Stimulated activated CD8-positive, alpha-beta memory T cell treated with anti-CD3 and anti-CD28 coated beads, Interleukin-4, amount 100 ng/mL, for 4 hours (primary cell): ENCODE measurements at places on chromosomes 7 and 10.

DNA sequence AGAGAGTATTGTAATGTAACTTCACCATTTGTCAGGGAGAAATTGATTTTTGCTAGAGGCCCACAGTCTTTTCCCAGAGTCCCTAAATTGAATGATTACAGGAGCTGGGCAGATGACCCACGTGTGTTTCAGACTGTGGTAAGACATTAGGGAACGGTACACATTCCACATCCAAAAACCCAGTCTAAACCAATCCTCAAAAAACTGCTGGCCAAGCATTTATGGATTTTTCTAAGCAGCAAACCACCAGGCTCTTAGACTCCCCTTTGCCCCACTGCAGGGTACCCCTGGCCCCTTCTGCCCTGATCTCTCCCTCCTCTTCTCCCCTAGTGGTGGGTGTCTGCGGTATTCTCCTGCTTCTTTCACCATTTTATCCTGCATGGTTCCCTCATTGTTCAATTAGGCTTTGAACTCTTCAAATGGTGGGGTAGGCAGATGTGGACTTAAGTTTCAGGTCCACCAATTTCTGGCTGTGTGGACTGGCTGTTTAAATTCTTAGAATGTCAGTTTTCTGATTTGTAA, 135.5 kb upstream of the SORCS3 start:
- no peak for DNase-seq

- DNase-seq, result no peak
These were observed 76.5 kb downstream of the MICALL2 start for GRCh38 chr7:1382553-1383397.

DNA sequence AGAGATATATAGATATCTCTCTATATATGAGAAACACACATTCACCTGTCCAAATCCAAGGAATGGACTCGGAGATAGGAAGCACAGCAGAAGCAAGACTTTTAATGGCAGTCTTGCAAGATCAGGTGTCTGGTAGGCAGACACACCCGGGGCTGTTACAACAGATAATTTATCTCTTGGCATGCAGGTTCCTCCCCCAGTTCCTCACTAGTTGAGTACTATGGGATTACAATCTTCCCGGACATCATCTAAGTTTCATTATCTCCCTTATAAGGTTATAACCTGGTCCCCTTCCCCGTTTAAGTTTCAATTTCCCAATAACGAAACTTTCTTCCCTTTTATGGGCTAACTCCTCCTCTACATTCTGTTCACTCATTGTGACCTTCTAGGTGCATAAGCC, 399.3 kb downstream of the PPP1R3A start:
- no peak for DNase-seq

DNA sequence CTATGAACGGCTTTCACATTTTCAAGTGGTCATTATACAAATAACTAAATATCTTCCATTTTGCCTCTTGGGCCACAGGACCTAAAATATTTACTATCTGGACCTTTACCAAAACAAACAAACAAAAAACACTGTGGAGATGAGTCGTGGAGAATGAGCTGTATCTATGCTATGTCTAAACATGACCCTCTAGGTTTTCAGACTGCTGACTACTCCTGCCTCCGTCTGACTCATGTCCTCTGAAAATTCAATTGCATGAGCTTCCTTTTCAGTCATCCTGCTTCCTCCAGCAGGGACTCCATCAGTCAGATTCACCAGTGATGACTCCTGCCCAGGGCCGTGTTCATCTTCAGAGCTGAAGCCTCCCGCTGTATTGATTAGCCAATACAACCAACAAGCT, 96.8 kb downstream of the COL28A1 start:
- no peak for DNase-seq

DNA sequence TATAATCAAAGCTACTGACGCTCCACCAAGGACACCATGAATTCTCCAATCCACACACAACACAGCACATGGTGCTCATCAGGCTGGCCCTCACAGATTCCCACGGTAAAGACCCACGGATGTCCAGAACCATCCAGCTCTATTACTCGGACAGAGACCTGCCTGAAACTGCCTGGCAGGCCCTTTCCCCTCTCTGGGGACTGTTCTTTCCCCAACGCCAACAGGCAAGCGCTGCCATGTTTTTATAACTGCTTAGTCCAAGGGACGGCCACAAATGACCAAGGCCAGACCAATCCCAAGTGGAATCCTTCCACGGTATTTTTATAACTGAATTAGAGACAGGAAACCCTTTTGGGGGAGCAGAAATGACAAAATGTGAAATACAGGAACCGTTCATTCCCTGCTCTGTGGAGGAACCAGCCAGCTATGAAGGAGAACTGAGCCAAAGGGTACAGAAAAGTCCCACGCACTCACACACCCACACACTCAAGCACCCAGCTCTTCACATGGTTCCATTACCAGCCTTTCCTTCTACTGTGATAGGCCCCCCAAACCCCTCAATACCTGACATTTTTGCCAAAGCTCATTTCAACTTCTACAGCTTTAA, 4.1 kb downstream of the PIP4K2A start:
- no peak for DNase-seq

GRCh38 chr10:34985823-34986222, 104.3 kb downstream of the CUL2 start:
- no peak for DNase-seq

DNA sequence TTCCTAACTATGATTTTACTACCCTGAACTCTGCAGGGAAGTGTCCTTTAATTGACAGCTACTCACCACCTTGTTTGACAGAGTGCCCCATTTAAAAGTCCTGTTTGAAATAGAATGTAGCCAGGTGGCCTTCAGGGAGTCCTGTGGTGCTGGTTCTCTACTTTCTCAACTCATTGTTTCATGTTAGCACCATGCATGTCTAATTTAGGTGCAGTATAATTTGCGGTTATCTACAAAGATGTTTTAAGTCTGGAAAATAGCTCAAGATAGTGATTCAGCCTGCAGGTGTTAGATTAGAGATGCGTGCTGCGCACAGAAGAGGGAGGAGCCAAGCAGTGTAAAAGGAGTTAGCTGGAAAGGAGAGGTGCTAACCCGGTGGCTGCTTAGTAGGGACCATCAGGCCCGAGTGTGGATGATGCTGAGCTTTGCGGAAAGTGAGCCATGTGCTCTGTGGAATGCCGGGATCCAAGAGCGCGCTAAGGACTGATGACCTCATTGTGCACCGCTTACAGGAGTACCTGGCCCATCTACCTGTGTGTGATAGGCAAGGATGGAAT, 1.2 kb downstream of the CCM2 start:
- peak; percentile 46 for DNase-seq

- no peak for DNase-seq
These were observed 46.9 kb upstream of the KMT2E start for GRCh38 chr7:104967088-104967487.

GRCh38 chr10:131778385-131778784, 122.4 kb upstream of the PPP2R2D start:
- DNase-seq, result no peak

DNA sequence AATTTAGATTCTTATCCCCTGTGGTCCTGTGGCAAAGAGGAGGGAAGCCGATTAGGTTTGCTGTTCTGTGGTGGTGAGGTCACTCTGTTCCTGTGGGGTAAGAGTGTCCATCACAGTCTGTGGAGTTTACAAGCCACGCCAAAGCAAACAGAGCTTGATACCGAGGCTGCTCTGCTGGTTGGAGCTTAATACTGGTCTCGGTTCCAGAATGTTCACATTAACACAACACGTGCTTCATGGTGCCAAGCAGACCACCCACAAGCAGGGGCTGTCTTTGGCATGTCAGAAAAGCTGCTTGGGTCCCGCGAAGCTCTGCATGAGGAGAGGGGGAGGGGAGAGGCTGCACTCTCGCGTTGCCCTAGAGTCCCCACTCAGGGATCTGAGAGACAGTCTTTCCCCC, 47.5 kb downstream of the DNAJB6 start:
- no peak for DNase-seq

DNA sequence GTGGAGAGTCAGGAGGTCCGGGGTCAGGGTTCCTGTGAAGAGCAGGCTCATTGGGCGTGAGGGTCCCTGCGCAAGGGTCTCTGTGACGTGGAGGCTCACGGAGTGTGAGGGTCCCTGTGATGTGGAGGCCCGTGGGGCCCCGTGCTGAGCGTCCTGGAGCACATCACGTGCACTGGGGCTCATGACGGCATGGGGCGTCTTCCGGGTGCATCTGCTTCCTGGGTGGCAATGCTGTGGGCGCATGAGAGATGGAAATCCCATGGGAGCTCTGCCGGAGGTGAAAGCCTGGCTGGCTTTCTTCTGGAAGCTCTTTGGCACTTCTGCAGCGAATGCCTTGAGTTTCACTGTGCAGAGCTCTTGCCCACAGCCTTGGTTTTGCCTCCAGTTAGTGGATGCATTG, 71.4 kb downstream of the WDR37 start:
- no peak for DNase-seq

- DNase-seq, result no peak
These were observed 28.5 kb downstream of the NPS start for GRCh38 chr10:127577376-127578258.

GRCh38 chr10:48945441-48946130, 5.9 kb upstream of the LRRC18 start:
- no peak for DNase-seq

DNA sequence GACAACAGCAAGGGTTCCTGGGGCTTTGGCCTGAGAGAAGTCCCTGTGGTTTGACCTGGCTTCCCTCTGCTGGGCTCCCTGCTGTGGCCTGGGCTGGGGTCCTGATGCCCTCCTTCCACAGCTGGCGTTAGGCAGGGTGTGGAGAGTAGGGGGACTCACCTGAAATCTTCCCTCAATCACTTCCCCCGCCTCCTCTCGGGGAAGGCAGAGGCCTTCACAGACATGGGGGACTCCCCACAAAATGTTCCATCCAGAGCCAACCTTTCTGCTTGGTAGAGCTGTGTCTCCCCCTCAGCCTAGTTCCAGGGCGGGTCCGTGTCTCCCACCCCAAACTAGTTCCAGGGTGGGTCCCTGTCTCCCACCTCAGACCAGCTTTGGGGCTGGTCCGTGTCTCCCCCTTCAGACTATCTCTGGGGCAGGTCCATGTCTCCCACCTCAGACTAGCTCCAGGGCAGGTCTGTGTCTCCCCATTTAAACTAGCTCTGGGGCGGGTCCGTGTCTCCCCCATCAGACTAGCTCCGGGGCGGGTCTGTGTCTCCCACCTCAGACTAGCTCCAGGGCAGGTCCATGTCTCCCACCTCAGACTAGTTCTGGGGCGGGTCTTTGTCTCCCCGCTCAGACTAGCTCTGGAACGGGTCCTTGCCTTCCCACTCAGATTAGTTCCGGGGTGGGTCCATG, 2.2 kb downstream of the PVRIG start:
- no peak for DNase-seq

DNA sequence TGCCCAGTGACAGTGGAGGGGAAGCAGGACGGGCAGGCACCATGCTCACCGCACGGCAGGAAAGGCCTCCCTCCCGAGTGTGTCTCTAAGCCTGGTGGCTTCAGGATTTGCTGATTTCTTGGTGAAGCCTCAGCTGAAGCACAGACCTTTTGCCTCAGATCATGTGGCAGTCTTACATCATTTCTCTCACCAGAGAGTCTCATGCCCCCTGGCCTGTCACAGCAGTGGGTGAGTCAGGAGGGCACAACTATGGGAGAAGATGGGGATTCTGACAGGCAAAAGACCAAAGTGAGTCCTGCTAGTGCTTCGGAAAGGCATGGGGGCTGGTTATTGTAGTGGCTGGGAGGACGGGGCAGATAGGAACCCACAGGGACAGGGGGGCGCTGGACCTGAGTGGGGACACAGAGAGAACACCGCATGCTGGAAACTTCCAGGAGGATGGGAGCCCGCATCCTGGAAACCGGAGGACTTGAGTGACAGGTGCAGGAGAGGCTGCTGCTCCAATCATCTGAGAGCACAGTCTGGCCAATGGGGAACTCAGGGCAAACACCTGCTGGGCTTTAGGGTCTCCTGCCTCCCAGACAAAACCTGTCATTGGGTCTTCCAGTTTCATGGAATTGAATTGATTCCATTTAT, 166.8 kb downstream of the ADARB2 start:
- no peak for DNase-seq

- no peak for DNase-seq
These were observed 17.0 kb upstream of the SFRP5 start for GRCh38 chr10:97788552-97789442.

- DNase-seq, result no peak
These were observed 254.6 kb downstream of the TFEC start for GRCh38 chr7:115775981-115776380.

GRCh38 chr10:7354330-7355047, 56.3 kb downstream of the SFMBT2 start:
- no peak for DNase-seq

- DNase-seq, result no peak
These were observed 180.8 kb downstream of the MAD1L1 start for GRCh38 chr7:2051707-2052656.

DNA sequence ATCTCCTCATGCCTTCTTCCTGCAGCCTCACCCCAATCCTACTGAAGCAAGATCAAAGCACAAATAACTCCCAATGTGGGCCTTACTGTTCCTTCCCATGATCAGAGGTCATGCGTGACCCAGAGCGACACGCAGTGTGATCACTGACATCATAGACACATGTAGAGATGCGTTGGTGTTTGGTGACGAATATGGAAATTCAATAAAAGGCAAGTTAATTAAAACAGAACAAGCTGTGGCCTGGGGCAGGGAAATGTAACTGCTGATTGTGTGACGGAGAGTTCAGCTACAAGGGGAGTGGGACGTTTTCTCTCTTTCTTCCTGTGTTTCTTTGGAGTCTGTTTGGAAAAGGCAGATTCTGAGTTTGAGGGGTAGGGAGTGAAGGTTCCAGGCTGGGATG, 34.8 kb upstream of the CARD11 start:
- no peak for DNase-seq

DNA sequence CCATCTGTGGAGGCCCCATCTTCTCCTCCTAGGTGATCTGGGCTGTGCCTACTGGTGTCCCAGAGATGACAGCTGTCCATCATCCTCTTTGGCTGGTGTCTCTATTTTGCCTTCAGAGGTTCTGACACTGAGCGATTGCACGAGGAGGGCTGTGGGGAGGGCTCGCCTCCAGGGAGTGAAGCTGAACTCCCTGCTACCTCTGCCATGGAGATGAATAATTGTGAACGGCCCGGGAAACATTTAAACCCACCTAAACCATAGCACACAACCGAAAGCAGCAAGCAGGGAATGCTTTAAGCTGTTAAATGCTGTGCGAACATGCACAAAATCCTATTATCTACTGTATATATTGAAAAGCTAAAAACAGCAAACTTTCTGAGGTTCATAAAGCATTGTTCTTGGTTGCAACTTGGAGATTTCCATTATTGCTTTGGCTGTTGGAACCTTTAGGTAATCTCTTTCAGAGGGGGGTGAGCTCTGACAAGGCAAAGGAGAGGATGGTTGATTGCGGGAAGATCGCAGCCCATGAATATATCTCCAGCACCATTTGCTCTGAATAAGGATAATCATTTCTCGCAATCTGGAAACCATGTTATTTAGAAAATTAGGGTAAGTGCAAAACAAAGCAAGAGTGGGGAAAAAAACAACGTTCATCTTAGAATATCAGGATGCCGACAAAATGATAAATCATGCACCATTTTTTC, 507.6 kb downstream of the GALNT17 start:
- no peak for DNase-seq

DNA sequence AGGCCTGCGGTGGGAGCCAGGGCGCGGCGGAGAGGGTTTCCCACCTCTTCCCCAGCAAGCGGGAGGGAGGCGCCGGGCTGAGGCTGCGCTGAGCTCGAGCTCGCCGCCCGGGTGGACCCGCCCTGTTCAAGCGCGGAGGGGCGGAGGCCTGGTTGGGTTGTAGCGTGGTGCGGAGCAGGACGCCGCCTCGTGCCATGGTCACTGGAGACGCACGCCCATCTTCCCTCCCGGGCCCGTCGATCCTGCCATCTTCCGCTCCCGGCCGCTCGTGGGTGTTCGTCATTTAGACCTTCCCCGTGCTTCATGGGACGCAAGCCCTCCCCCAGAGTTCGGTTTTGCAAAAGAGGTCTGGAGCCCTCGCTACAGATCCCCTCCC, 9.3 kb upstream of the EN2 start:
- DNase-seq, result no peak
